Activated CD4-positive, CD25-positive, alpha-beta regulatory T cell treated with anti-CD3 and anti-CD28 coated beads, Interleukin-2, amount 50 U/mL, for 72 hours (primary cell): ENCODE measurements at places on chromosomes 4 and X.

- no peak for DNase-seq
Measured at GRCh38 chrX:101417190-101417589, 9.2 kb downstream of the HNRNPH2 start.

GRCh38 chrX:132461886-132462285 lies 27.0 kb downstream of the MBNL3 start:
- DNase-seq = no peak

GRCh38 chr4:53747401-53747800 lies 156.1 kb upstream of the LNX1 start:
- no peak for DNase-seq

DNA sequence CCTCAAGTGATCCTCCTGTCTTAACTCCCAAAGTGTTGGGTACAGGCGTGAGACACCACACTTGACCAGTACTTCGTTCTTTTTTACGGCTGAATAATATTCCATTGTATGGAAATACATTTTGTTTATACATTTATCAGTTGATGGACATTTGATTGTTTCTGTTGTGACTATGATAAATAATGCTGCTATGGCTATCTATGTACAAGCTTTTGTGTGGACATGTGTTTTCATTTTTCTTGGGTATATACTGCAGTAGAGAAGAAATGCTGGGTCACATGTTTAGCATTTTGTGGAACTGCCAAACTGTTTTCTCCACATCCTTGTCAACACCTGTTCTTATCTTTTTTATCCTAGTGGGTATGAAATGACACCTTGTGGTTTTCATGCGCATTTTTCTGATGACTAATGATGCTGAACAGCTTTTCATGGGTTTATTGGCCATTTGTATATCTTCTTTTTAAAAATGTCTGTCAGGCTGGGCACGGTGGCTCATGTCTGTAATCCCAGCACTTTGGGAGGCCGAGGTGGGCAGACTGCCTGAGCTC lies 37.3 kb downstream of the SAT1 start:
- no peak for DNase-seq
